Peyer's patch (tissue), 4 donors: ENCODE measurements at places on chromosomes 16 and 17. TPM values are rescaled to one million over a fixed set of nuclear protein-coding genes. Genes with fewer than 3 reads are reported as not detected.

- no peaks in the 10 kb centered on the region for H3K27me3 ChIP-seq
- no peaks in the 10 kb centered on the region for H3K36me3 ChIP-seq
- peak overlapping the region; percentile 94 for H3K27ac ChIP-seq
- peak; percentile 67 for DNase-seq
- H3K4me1 ChIP-seq = no peaks in the 10 kb centered on the region
Measured at GRCh38 chr16:22297871-22298733, 893 bp downstream of the POLR3E start.

- no peaks in the 10 kb centered on the region for H3K36me3 ChIP-seq
- DNase-seq = no peak
- H3K4me1 ChIP-seq = no peaks in the 10 kb centered on the region
- no peaks in the 10 kb centered on the region for H3K27me3 ChIP-seq
Measured at GRCh38 chr17:78488867-78489634, 88.1 kb downstream of the DNAH17 start.

- H3K27ac ChIP-seq = no peak overlapping the region
- H3K27me3 ChIP-seq = no peaks in the 10 kb centered on the region
- no peaks in the 10 kb centered on the region for H3K36me3 ChIP-seq
- DNase-seq = no peak
- H3K4me1 ChIP-seq = no peaks in the 10 kb centered on the region
- no peak overlapping the region for H3K4me3 ChIP-seq
Measured at GRCh38 chr17:31692027-31692426, 167.0 kb downstream of the COPRS start.

Gene TGFB1I1
- total RNA-seq = 45.4 TPM

DNA sequence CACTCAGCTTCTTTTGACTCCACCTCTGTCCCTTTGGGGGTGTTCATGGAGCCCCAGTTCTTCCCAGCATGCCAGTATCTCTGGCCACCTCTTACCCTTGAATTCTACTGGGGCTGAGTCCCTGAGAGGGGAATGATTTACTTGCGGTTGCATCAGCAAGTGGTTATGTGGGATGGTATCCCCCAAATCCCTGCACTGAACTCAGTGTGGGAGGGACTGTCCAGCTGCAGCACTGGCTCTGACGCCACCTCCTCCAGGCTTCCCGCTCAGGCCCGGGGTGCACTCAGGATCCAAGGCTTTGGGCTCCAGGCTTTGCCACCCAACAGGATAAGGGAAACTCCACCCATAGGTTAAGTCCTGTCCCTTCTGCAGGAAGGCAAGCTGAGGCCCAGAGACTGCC is 21.1 kb upstream of the BRD7 start:
- no peak for DNase-seq
- no peaks in the 10 kb centered on the region for H3K4me1 ChIP-seq
- H3K27ac ChIP-seq = no peak overlapping the region
- H3K36me3 ChIP-seq = no peaks in the 10 kb centered on the region

DNA sequence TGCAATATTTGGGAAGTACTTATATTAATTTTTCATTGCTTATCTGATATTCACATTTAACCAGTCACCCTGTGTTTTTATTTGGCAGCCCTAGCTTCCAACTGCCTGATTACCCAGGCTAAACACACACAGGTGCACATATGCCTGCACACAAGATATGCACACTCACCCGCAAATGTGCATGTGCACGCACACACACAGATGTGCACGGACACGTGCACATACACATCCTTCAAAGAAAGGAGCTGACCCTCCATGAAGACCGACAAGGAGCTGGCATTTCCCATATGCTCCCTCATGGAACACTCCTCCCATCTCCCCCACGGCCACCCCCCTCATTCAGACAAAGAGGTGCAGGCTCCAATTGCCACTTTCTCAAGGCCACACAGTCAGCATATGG is 242.2 kb downstream of the ENGASE start:
- H3K27me3 ChIP-seq = no peaks in the 10 kb centered on the region
- no peak overlapping the region for H3K27ac ChIP-seq
- DNase-seq = no peak
- no peaks in the 10 kb centered on the region for H3K4me1 ChIP-seq

DNA sequence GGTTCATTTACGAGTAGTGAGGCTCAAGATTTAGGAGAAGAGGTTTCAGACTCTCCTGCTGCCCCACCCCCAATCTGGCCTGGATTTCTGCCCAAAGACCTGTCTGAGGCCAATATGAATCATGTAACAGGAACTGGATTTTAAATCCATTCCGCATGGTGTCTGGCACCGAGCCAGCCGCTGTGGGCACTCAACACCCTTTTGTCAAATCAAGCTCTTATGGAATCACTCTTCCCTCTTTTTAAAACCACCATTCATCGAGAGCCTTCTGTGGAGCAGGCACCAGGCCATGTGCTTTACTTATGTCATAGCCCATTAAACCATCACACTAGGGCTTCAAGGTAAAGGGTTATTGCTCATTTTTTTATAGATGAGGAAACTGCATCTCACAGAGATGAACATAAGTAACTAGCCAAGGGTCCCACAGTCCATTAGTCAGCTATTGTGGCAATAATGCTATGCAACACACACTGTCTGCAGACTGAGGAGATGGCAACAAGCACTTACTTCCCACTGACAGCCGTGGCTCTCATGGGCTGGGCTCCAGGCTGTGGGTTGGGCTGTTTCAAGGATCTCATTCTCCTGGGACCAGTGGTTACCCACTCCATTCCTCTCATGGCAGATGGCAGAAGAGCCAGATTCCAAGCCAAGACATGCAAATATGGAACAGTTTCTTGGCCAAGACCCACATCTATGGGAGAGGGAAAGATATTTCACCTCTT is 93.6 kb downstream of the WSCD1 start:
- no peaks in the 10 kb centered on the region for H3K27me3 ChIP-seq
- H3K27ac ChIP-seq = no peak overlapping the region
- no peak overlapping the region for H3K4me3 ChIP-seq
- no peak for DNase-seq
- H3K4me1 ChIP-seq = no peaks in the 10 kb centered on the region
- no peaks in the 10 kb centered on the region for H3K36me3 ChIP-seq

Gene GAST
- not detected for total RNA-seq

Gene FOXJ1
- not detected for total RNA-seq

GRCh38 chr16:13029786-13030185 is 128.4 kb downstream of the SHISA9 start:
- H3K4me1 ChIP-seq = no peaks in the 10 kb centered on the region
- no peaks in the 10 kb centered on the region for H3K27me3 ChIP-seq
- no peak overlapping the region for H3K27ac ChIP-seq
- H3K36me3 ChIP-seq = no peaks in the 10 kb centered on the region
- DNase-seq = no peak

DNA sequence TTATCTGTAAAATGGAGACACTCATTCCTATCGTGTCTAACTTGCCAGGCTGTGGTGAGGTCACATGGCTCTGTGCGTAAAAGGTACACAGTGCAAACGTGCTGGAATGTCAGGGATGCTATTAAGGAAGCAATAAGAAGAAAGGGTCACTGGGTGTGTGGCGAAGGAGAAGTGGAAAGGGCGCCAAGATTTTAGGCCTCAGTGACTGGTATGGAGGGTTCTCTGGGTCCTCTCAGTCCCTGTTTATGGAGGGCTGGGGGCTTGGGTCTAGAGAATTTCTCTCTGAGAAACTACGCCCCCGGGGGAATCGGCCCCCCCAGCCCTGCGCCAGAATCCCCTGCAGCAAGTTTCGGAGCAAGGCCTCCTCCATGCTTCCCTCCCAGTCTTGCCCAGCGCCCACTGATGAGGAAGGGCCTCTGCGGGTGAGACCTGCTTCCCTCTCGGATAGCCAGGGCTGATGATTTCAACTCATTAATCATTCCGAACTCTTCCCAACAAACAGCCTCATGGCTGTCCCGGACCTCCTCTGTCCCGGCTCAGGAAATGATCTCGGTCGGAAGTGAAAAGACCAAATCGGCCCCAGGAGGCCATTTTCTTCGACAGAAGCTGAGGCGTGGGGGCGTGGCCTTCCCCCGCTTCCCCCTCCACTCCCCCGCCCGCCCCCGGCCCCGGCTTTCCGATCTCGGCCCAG is 1.2 kb upstream of the HEXIM1 start:
- no peaks in the 10 kb centered on the region for H3K36me3 ChIP-seq
- peak; percentile 58 for DNase-seq
- peaks cover 3% of the 10 kb centered on the region for H3K4me1 ChIP-seq
- H3K27ac ChIP-seq = peak overlapping the region; percentile 97
- H3K4me3 ChIP-seq = peak overlapping the region; percentile 65

DNA sequence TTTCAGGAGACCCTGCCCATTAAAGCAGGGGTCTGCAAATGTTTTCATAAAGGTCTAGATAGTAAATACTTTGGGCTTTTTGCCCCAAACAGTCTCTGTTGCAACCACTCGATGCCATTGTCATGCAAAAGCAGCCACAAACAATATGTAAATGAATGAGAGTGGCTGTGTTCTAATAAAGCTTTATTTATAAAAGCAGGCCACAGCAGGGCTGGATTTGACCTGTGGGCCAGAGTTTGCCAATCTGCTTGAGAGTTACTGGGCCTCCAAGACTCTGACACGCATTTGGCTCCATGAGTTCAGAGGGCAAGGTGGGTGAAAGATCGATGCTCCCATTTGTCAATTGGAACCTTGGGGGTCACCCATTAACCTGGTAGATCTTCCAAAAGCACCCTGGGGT is 217.3 kb upstream of the SDK2 start:
- no peak overlapping the region for H3K27ac ChIP-seq
- no peaks in the 10 kb centered on the region for H3K4me1 ChIP-seq
- no peaks in the 10 kb centered on the region for H3K36me3 ChIP-seq
- H3K27me3 ChIP-seq = no peaks in the 10 kb centered on the region
- no peak for DNase-seq
- H3K4me3 ChIP-seq = no peak overlapping the region
